ENCODE measurements at places on chromosomes 1 and 21.
A peak's percentile ranks its signal among the peaks of the same experiment; 100 is the strongest.

DNA sequence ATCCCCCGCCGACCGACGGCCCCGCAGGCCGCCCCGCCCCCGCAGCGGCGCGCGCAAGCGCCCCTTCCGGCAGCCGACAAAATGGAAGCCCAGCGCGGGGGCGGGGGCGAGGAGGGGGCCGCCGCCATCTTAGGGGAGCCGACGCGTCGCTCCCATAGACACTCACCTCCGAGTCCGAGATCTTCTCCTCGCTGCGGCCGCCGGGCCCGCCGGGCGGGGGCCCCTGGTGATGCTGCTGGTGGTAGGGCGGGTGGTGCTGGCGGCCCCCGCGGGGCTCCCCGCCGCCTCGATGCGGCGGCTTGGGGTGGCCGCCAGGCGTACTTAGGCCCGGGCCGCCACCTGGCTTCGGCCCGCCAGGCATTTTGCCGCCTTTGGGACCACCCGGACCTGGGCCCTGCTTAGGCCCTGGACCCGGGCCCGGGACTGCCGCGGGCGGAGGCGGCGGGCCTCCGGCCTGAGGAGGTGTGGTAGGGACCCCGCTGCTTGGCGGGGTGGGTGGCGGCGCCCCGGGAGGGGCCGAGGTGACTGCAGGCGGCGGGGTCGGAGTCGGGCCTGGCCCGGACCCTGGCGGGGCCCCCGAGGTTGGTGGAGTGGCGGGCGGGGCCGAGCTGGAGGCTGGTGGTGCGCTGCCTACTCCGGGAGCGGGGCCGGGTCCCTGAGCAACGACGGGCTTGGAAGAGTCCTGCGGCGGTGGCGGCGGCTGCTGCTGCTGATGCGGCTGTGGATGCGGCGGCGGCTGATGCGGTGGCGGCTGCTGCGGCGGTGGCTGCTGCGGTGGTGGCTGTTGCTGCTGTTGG, 691 bp downstream of the SFPQ start:
- H3K27ac ChIP-seq: peak overlapping the region; percentile 99
- H3K4me3 ChIP-seq: peak overlapping the region; percentile 92
- H3K36me3 ChIP-seq: peaks cover 43% of the 10 kb centered on the region
- DNase-seq: peak; percentile 79
- peaks cover 48% of the 10 kb centered on the region for H3K4me1 ChIP-seq

DNA sequence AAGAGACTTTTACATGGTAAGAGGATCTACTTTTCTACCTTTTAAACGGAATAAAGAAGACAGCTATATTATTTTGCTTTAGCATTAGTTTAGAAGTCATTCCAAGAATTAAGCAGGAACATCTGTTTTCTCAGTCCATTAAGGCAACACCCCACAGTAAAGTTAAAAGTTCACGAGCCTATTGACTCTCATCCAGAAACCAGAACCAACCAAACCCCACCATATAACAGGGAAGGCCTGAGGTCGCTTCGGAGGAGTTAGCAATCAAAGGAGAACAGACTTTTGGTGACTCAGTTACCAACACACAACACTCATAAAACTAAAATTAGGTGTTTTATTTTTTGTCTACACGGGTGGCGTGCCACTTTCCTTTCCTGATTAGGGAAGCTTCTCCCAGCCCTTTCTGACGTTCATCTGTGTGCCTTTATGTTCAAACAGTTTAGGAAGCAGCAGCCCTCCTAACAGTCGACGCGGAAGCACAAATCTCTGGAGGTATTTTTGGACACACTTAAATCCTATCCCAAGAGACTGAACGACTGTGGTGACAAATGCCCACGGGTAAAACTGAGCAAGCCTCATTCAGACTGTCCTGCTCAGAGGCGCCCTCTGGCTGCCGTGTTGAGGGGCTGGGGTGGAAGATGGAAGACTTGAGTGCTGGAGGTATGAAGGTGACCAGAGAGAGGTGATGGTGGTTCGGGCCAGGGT, 8.6 kb upstream of the PLA2G2C start:
- peaks cover 22% of the 10 kb centered on the region for H3K4me1 ChIP-seq
- peaks cover 3% of the 10 kb centered on the region for H3K27me3 ChIP-seq
- H3K36me3 ChIP-seq: no peaks in the 10 kb centered on the region
- peak overlapping the region; percentile 14 for H3K4me3 ChIP-seq
- DNase-seq: peak; percentile 54
- peak overlapping the region; percentile 45 for H3K27ac ChIP-seq

DNA sequence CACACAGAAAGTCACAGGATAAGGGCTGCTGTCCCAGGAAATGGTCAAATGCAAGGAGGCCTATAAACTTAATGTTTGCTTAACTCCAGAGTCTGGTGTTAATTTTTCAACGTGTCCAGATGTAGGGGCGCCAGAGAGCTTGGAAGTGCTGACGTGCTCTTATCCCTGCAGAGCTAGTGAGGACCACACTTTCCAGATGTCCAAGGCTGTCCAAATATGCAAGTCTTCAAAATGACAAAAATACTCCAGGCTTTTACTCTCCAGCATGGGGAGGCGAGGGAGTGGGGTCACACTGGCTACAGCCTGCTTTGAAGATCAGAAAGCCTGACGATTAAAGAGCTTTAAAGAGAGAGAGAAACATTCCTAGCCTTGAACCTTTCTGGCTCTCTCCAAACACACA, 57.6 kb downstream of the ABCA4 start:
- H3K36me3 ChIP-seq: no peaks in the 10 kb centered on the region
- no peak overlapping the region for H3K4me3 ChIP-seq
- H3K4me1 ChIP-seq: peaks cover 16% of the 10 kb centered on the region
- no peaks in the 10 kb centered on the region for H3K27me3 ChIP-seq

GRCh38 chr1:162406811-162407210, 5.1 kb downstream of the SH2D1B start:
- no peaks in the 10 kb centered on the region for H3K27me3 ChIP-seq
- no peak for DNase-seq
- H3K4me1 ChIP-seq: no peaks in the 10 kb centered on the region
- no peak overlapping the region for H3K27ac ChIP-seq
- H3K36me3 ChIP-seq: no peaks in the 10 kb centered on the region
- no peak overlapping the region for H3K4me3 ChIP-seq

GRCh38 chr1:67312615-67313014, 4.9 kb downstream of the IL12RB2 start:
- peaks cover 12% of the 10 kb centered on the region for H3K4me1 ChIP-seq
- peak overlapping the region; percentile 29 for H3K27ac ChIP-seq
- no peak for DNase-seq
- peaks cover 2% of the 10 kb centered on the region for H3K27me3 ChIP-seq
- no peak overlapping the region for H3K4me3 ChIP-seq
- H3K36me3 ChIP-seq: no peaks in the 10 kb centered on the region

DNA sequence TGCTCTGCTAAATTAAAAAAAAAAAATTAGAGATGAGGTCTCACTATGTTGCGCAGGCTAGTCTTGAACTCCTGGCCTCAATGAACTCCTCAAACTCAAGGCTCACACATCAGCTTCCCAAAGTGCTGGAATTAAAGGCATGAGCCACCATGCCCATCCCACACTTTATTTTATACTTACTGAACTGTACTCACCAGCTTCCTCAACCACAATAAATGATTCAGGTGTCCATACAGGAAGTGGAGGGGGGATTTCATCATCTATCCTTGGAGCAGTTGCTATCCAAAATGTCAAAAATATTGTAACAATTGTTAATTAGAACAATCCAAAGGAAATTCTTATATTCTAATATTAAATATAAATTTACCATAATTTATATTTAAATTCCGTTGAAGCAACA, 22.4 kb upstream of the RSBN1 start:
- no peak overlapping the region for H3K27ac ChIP-seq
- DNase-seq: no peak
- H3K27me3 ChIP-seq: no peaks in the 10 kb centered on the region
- H3K36me3 ChIP-seq: no peaks in the 10 kb centered on the region
- no peak overlapping the region for H3K4me3 ChIP-seq

- no peak overlapping the region for H3K4me3 ChIP-seq
- H3K4me1 ChIP-seq: no peaks in the 10 kb centered on the region
- DNase-seq: no peak
- H3K27ac ChIP-seq: no peak overlapping the region
These were observed 26.5 kb downstream of the GPR137B start for GRCh38 chr1:236168716-236169429.

DNA sequence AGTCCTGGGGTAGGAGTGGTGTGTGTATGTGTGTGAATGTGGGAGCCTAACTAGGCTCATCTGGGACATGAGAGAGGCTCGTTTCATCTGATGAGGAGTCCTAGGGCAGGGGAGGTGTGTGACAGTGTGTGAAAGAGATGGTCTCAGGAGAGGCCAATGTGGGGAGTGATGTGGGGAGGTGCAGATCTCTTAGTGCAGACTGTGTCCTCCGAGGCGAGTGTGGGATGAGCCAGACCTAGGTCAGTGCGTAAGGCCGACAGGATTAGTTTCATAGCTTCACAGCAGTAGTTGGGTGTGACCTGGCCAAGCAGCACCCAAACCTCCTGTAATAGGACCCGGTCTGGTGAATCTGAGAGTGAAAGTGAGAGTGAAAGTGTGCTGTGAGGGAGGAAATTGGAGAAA, 94.7 kb downstream of the LIPI start:
- no peaks in the 10 kb centered on the region for H3K27me3 ChIP-seq
- no peaks in the 10 kb centered on the region for H3K4me1 ChIP-seq
- H3K27ac ChIP-seq: no peak overlapping the region

DNA sequence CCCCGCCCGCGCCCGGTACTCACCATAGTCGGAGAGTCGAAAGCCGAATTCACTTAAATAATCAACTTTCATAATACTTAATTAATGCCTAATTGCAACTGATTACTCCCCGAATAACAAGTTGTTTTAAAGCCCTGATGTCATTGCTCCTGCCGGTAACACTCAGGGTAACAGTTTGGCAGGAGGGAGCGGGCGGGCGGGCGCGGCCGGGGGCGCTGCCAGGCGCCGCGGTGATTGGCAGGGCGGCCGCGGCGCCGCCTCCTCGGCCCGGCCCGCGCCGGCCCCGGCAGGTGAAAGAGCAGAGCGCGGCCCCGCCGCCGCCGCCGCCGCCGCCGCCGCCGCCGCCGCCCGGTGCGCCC, 102.2 kb downstream of the CASZ1 start:
- peaks cover 64% of the 10 kb centered on the region for H3K4me1 ChIP-seq
- no peaks in the 10 kb centered on the region for H3K36me3 ChIP-seq
- H3K4me3 ChIP-seq: peak overlapping the region; percentile 74
- H3K27me3 ChIP-seq: no peaks in the 10 kb centered on the region

GRCh38 chr1:216883518-216883917, 160.3 kb upstream of the ESRRG start:
- no peaks in the 10 kb centered on the region for H3K36me3 ChIP-seq
- DNase-seq: no peak
- H3K27ac ChIP-seq: no peak overlapping the region
- peaks cover 2% of the 10 kb centered on the region for H3K4me1 ChIP-seq
- no peaks in the 10 kb centered on the region for H3K27me3 ChIP-seq

GRCh38 chr1:178574345-178574744, 61.4 kb downstream of the TEX35 start:
- H3K4me1 ChIP-seq: peaks cover 10% of the 10 kb centered on the region
- no peak overlapping the region for H3K27ac ChIP-seq
- H3K4me3 ChIP-seq: no peak overlapping the region
- H3K36me3 ChIP-seq: no peaks in the 10 kb centered on the region
- no peaks in the 10 kb centered on the region for H3K27me3 ChIP-seq

DNA sequence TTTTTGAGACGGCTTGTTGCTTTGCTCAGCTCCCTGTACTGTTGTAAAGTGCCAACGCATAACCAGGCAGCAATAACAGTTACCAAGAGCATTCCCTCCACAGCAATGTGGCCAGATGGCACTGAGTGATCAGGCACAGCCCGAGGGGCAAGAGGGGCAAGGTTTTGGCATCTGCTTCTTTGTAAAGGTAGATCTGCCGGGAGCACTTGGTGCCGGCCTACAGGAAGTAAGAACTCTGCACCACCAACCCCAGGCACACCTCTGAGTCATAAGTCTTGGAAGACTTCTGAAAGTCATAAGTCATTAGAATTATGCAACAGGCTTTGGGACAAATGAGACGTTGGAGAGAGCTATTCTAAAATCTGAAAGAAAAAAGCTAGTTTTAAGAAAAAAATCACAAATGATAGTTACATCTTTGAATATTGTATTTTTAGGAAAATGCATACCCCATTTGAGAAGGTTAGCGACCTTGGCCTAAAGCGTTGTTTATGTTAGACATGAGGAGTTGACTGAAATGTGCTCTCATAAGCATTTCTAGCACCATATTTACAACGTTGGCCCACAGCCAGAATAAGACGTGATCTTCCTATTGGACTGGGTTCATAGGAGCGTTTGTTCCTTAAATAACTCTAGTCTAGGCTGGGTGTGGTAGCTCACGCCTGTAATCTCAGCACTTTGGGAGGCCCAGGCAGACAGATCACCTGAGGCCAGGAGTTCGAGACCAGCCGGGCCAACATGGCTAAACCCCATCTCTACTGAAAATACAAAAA, 37.7 kb upstream of the MAP10 start:
- H3K4me3 ChIP-seq: no peak overlapping the region
- H3K4me1 ChIP-seq: peaks cover 12% of the 10 kb centered on the region
- H3K36me3 ChIP-seq: no peaks in the 10 kb centered on the region
